ENCODE measurements at places on chromosomes 2 and 18.

GRCh38 chr2:218168016-218168415 lies 1.3 kb upstream of the CXCR1 start:
- no peak for DNase-seq

- DNase-seq, result no peak
Measured at GRCh38 chr18:28176698-28176947, 307 bp downstream of the CDH2 start.

DNA sequence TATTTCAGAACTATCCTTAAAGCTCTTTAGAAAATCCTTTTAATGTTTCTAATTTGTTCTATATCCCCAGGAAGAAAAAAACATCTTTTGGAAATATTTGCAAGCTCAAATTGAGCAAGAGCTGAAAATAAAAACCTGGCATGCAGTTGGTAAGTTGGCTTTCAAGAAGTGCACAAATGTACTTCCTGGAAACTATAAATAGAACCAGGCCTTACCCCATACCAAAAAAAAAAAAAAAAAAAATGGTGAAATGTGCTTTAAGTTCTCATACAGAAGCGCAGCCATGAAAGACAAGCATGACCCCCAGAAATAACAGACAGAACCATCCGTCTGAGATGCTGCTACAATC lies 178.5 kb downstream of the HDAC4 start:
- no peak for DNase-seq

DNA sequence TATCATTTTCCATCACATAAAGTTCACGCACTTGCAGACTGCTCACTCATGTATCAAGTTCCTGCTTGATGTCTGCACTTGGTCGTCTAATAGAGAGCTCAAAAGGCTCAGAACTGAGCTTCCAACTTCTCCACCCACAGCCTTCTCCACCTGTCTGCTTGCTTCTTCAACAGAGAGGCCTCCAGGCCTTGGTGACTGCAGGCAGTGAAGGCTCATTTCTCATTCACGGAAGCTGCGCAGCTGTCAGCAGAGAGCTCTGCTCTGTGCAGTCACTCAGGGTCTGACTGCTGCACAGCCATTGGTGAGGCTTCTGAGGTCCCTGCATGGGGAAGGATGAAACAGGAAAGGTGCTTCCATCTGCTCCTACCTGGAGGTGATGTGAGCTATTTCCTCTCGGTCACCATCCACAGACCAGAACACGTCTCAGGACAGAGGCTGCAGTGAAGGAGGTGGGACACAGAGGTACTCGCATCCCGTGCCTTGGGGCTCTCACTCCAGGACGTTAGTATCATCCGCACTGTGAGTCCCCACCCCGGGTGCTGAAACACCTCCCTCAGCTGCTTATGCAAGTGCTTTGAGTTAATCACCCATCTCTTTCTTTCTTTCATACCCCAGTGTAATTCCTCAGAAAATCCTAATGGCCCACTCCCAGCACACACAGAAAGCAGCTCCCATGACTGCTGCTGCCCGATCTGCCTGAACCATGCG lies 126.2 kb downstream of the TMEM18 start:
- DNase-seq, result no peak

DNA sequence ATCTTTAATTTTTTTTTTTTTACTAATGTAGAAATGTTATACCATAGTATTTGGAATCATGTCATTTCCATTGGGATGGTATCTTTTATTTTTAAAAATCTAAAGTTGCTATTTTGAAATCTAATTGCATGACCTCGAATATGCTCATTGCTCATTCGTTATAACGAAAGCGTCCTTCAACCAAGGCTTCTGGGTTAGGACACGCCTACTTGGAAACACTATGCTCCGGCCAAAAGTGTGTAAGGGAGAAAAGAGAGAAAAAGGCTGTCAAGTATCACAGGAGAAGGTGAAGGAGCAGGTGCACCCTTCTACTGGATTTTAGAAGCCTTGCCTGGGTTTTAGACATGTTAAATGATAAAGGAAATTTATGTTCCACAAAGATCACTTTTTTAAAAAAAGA lies 465.9 kb upstream of the ID2 start:
- no peak for DNase-seq

- DNase-seq, result no peak
Measured at GRCh38 chr18:27964811-27965210, 212.1 kb downstream of the CDH2 start.

DNA sequence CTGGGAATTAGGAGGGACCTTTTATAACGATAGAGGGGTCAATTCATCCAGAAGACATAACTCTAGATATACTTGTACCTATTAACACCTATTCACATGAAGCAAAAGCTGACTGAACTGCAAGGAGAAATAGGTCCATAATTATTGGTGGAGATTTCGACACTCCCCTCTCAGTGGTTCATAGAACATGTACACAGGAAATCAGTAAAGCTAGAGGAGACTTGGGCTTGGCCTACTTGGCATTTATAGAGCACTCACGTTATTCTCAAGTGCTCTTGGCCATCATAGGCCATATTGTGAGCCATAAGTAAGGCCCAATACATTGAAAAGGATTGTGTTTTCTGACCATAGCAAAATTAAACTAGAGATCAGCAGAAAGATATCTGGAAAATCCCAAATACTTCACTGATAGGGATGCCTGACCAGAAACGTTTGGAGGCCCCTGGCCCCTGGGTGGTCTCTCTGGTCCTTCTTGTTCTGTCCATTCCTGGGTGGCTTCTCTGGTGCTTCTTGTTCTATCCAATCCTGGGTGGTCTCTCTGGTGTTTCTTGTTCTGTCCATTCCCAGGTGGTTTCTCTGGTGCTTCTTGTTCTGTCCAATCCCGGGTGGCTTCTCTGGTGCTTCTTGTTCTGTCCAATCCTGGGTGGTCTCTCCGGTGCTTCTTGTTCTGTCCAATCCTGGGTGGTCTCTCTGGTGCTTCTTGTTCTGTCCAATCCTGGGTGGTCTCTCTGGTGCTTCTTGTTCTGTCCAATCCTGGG lies 49.0 kb downstream of the SNED1 start:
- DNase-seq, result no peak

GRCh38 chr2:237503201-237503600 lies 16.1 kb downstream of the MLPH start:
- DNase-seq, result no peak
